NCI-H1417 treated with DMSO at 0.1 percent for 48 hours (cell line): ENCODE measurements at places on chromosomes 5 and 9.

DNA sequence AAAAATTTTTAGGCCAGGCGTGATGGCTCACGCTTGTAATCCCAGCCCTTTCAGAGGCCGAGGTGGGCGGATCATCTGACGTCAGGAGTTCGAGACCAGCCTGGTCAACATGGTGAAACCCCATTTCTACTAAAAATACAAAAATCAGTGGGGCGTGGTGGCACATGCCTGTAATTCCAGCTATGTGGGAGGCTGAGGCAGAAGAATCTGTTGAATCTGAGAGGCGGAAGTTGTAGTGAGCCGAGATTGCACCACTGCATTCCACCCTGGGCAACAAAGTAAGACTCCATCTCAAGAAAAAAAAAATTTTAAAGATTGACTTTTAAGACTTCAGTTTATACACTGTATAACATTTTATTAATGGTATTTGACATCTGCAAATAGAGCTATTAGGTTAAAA, 60.1 kb upstream of the GNAQ start:
- DNase-seq: no peak

- DNase-seq: no peak
These were observed 5.1 kb upstream of the RAB14 start for GRCh38 chr9:121206516-121207370.

GRCh38 chr5:124232515-124232914, 513.9 kb downstream of the ZNF608 start:
- DNase-seq: no peak

- DNase-seq: no peak
These were observed 1.6 kb upstream of the SEC16A start for GRCh38 chr9:136484153-136485048.

- no peak for DNase-seq
These were observed 189.0 kb downstream of the RGS3 start for GRCh38 chr9:113652355-113653152.

- no peak for DNase-seq
These were observed 22.7 kb downstream of the CCNH start for GRCh38 chr5:87390075-87390474.

DNA sequence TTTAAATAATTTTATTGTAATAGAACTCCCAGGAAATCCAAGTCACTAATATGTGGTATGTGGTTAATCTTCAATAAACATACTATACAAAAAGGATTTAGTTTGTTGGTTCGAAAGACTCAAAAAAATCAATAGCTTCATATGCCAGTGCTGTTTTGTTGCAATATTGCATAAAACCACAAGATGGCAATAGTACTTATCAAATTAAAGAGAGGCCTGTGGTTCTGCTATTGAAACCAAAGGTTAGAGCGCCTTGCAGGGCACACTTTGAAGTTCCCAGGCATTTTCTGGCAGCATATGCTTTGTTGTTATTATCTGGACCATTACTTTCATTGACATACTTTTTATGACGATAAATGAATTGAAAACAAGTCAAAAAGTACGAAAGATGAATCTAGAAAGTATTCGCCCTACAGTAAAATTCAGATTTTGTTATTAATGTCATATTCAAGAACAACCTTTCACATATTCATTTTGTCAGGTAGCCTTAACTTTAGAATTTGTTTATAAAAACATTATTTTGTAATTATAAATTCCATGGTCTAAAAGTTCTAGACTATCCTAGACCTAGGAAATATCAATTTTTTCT, 316.3 kb downstream of the MCTP1 start:
- peak; percentile 24 for DNase-seq

DNA sequence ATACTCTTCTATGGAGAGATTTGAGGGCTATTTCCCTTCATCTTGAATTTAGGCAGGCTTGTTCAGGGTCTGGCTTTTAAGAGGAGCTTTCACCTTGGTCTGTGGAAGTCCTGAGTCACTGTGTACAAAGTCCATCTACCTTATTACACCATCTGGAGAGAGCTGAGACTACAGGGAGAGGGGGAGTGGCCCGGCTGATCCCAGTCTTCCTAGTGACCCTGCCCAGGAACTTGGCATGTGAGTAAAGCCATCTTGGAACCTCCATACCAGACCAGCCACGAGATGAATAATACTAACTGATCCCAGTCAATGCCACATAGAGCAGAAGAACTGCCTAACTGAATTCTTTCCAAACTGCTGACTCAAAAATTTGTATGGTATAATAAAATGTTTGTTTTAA, 8.4 kb upstream of the IL6ST start:
- DNase-seq: no peak

DNA sequence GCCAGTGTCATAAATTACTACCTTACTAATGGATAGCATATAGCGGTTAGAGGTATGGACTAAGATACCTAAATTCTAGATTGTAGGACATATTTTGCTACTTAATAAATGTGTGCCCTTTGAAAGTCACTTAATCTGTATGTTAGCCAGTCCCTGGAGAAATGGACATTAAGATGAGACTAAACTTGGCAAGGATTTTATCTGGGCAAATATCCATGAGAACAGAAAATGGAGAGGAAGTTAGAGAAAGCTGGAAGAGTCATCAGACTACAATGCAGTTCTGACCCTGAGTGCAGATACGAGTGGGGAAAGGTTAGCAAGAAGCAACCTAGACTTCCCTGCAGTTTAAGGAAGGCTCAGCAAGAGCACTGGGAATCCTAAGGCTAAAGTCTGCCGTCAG, 33.0 kb downstream of the TBCA start:
- DNase-seq: no peak

DNA sequence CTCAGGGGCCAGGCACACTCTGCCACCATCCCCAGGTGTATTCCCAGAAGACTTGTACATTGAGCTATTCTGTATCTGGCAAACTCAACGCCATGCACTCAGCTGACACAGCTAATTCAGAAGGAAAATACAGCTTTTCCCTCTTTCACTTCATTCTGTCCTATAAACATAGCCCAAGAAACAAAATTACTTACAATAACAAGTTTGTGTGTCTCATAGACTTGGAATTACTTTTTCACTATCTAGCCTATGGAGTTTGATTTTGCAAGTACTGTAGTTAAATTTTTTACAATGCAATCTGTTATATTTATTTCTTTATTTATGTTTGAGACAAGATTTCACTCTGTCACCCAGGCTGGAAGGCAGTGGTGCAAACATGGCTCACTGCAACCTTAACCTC, 125.1 kb upstream of the KLF9 start:
- DNase-seq: no peak

DNA sequence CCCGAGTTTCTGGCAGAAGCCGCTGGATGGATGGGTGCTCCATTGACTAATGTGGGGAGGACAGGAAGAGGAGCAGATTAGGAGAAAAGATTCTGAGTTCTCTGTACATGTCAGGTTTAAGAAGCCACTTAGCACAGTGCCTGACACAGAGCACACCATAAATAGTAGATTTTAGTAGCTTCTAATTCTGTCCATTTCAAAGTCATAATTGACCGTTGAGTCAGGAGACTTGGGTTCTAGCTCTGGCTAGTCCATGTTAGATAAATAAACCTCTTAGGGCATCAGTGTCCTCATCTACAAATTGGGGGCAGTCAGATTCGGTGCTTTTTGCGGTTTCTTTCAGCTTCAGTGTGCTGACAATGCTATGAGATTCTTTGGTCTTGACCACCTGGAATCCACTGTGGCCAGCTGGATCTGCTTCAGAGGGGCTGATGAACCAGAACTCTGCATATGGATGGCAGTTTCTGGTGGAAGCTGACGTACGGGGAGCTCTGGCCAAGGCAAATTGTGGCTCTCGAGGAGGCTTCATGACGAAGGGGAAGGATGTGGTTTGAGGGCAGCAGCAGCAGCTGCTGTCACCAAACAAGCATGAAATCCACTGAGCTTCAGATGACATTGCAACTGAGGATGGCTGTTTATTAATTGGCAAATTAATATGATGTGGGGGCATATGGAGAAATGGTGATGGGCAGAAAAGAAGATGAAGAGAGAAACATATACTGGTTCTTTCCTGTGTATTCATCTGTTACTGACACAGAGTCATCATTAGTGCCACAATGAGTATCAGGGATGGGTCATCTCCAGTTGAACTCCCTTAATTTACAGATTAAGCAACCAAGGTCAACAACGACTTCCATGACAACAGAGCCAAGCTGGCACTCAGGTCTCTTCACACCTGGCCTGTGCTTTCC, 134.4 kb downstream of the AOPEP start:
- DNase-seq: no peak
